H54 (cell line): ENCODE measurements at places on chromosomes 3 and 15.

DNA sequence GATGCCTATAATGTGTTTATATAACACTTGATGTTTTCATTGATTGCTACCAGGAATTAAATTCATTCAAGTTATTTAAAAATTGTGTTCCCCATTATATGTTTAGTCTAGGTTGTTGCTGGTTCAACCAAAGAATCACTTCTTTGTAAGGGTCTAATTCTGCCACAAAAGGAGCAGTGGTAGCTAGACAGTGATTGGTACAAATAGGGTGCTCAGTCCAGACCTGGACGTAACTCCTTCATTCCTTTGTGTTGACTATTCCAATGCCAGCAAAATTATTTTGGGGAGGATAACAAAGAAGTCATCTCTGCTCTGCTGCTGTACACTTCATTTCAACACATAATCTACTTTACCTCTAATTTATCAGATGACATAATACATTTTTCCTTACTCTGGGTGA is 1.2 kb downstream of the CHMP2B start:
- DNase-seq, result no peak

GRCh38 chr3:197428952-197429351 is 126.8 kb downstream of the BDH1 start:
- no peak for DNase-seq

GRCh38 chr3:156670077-156670476 is 4.3 kb upstream of the TIPARP start:
- DNase-seq, result no peak

DNA sequence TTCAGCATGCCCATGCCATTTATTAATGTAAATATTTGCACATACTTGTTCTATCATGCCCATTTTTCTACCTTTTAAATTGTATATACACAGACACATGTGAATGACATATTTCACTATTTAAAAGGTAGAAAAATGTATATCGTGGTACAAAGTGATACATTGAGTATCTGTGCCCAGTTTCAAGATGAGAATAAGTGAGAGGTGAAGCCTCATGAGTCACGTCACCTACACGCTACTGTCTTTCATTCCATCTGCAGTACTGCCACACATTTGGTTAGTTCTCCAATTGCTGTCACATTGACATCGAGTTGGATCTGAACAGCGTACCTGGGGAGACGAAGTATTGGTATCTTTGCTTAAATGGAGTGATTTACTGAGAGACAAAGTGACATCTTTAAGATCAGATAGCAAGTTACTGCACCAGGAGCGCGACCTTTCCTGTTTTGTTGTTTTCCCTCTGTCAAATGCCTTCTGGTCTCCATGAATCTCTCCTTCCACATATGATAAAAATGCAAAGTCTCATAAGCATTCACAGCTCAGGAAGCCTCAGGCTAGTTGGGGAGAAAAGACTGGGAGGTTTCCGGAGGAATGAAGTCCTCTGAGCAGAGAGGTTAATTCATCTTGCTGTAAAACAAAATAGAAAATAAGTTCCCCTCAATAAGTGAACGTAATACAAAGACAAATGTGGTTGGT is 12.0 kb downstream of the GREM1 start:
- no peak for DNase-seq

GRCh38 chr3:110569073-110569472 is 502.5 kb upstream of the NECTIN3 start:
- DNase-seq, result no peak

DNA sequence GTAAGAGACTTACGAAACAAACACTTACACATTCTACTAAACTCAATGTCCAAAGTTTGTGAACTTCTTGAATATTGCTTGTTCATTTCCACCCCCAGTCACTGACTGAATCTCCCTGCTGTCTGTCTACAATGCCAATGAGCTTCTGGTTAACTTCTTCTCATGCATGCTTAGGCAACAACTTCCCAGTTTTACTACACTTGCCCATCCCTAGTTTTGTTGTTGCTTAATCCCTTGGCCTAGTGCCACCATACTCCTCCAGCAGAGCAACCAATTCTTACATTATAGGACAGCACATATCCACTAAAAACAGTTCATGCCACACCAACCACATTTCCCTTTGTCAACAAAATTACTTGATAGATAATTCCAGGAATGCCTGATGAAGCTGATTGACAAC is 40.9 kb upstream of the CCR2 start:
- DNase-seq, result no peak

- no peak for DNase-seq
These were observed 171.7 kb downstream of the ABHD5 start for GRCh38 chr3:43862470-43862869.

GRCh38 chr3:126477061-126477380 is 1.3 kb upstream of the ZXDC start:
- no peak for DNase-seq

DNA sequence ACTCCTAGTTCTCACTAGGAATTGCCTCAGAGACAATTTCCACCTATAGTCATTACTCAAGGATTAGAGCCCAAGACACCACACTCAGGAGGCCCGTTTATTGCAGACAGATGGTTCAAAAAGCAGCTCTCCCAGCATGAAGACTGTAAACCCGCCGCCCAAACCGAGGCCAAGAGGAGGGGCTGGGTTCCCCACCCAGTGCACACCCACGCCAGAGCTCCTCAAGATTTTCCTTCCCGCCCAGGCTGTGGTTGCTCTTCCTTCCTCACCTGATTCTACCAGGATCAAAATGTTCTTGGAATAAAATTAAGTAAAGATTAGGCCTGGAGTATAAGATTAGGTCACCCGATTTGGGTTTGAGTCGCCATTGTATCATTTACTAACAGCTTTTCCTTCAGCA is 364.4 kb downstream of the MECOM start:
- DNase-seq, result no peak

DNA sequence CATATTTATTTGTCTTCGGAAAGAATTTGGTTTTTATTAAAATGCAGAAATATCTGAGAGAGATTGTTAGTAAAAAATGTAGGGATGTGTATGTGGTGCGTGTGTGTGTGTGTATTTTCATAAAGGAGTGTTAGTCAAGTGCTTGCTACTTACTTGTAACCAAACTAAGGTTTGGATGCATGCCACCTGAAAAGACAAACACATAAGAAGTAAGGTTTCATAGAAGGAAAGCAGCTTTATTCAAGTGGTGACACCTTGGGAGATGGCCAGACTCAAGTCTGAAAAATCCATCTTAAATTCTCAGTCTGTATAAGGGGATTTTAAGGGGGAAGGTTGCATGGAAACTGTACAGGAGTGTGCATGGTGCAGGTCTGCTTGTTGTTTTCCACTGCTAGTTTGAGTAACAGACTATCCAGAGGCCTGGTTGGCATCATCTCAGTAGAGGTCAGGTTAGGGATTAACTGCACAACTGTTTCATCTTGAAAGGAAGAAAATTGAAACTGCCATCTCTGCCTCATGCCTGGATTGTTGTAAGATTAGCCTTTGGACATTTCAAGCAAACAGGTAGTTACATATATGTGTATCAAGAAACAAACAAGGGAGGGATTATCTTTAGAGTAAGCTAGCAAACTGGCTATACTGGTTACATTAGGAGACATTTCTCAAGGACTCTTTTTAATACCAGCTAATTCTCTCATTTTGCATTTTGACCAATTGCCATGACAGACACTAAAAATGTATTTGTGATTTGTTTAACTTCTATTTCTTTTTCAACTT is 196.7 kb downstream of the EPHA6 start:
- DNase-seq, result no peak

GRCh38 chr15:52021128-52021671 is 2.2 kb downstream of the MAPK6 start:
- peak; percentile 66 for DNase-seq

DNA sequence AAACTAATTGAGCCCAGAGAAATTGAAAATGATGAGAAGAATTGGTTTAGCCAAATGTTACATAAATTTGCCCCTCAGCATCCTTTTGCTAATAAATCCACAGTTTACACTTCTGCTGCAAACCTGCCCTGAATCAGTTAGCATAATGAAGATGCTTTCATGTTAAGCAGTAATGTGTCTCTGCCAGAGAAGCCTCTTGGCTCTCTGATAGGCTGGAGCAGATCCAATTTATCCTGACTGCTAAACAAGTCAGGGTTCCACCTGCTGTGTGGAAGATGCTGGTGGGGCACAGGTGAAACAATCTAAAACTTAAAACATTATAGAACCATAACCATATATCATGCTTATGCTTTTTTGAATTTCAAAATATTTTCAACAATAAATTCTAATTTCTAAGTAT is 946.8 kb downstream of the OTOL1 start:
- DNase-seq, result no peak

DNA sequence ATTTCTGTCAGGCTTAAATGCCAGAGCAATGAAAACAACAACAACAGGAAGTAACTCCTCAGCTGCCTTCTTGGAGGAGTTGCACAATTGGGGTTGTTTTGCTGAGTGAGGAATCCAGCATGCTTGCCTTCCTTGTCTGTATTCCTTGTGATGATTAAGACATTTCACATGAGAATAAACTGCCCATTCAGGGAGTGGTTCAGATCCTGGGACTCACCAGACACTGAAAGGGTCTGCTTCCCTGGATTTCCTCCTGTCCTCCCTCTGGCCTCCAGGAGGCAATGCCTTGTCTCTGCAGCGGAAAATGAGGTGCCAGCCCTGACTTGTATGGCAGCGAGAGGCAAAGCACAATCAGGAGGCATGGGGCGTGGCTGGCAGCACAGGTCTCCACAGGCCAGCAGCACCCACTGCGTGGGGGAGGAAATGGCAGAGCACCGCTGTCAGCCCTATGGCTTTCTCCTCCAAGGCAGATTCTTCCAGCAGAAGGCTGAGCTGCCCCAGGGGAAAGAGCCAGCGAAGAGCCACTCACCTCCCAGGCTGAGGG is 41.5 kb downstream of the RBP2 start:
- DNase-seq, result peak; percentile 27

- no peak for DNase-seq
These were observed 106.8 kb upstream of the IL12A start for GRCh38 chr3:159881828-159882309.

DNA sequence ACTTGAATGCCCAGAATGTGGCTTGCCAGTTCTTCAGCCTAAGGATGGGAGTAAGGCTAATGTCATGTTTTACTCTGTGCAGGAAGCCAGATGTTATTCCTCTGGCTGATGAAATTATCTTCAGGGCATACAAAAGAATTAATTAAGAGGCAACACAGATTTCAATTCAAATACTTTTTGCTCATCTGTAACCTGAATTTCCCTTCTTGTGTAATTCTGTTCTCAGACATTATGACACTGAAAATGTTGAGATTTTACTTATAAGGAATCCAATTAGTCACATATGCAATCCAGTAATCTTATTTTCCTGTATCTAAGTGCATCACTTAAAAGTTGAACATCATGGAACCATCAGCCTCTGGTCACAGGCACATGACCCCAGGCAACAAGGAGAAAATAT is 136.5 kb downstream of the CPNE4 start:
- no peak for DNase-seq

GRCh38 chr15:28033443-28033842 is 65.7 kb downstream of the OCA2 start:
- no peak for DNase-seq

DNA sequence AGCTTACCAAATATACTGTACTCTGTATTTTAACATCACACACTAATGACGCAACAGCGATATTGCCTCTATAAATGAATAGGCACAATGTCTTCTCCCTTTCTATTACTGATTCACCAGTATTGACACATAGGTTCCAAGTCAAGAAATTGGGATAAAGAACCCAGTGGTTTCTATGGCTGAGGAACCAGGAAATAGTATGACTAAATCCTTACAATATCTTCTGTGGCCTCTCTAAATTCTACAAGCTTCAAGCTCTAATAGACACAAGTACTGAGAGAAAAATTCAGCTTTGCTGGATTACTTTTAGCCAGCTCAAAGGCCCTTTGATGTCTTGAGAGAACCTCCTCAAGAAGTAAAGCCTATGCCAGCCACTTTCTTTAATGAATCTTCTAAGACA is 162.5 kb downstream of the DPH6 start:
- no peak for DNase-seq

DNA sequence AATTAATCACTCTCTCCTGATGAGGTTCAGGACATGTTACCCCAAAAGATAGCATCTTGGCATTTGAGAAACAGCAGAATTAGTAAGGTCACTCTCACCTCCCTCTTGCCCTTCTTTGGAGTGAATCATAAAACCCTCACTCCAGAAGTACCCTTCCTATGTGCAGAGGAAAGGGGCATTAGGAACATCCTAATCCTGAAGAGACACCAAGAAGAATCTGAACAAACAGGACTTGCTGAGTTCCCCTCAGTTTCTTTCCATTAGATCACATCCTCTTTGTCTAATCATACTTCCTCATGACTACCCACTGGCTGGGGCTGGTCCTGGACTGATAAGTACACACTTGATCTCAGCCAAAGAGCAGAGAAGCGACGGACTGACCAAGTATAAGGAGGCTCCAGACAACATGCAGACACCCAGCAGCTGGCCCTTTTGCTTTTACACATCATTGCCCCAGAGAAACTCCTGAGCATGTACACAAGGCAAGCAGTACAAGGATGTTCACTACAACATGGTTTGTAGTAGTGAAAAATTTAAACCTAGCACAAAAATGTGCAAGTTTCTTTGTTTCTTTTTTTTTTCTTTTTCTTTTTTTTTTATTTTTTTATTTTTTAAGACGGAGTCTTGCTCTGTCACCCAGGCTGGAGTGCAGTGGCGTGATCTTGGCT is 15.0 kb upstream of the TM6SF1 start:
- DNase-seq, result no peak

- DNase-seq, result no peak
These were observed 31.2 kb downstream of the SLC25A36 start for GRCh38 chr3:140972833-140973232.
